Stimulated activated naive CD4-positive, alpha-beta T cell treated with Interleukin-2 at 50 U/mL for 16 hours (primary cell): ENCODE measurements at places on chromosomes 2 and 18.

DNA sequence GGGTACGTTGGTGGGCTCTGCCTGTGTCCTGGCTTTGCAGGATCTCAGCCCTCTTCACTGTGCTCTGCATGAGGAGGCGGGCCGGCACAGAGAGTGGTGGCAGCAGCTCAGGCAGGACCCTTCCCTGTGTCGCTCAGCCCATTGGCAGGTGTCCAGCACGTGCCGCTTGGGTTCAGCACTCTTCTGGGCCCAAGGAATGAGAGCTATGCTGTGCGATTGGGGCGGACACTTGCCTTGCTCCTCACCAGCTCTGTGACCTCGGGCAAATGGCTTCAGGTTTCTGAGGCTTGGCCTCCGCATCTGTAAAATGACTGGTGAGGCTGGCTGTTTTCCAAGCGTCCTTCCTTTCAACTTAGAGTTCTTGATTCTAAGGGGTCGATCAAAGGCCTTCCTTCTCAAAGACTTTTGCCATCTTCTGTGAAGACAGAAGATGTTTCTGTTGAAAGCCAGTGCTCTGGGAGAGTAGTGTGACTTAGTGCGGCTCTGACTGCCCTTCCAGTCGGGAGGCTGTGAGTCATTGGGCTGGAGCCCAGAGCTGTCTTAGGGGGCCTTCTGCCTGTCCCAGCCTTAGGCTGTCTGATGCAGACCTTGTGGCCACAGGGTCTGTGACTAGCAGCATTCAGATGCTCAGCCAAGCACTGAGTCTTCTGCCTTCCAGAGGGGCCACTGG lies 35.6 kb downstream of the GLI2 start:
- DNase-seq = no peak

DNA sequence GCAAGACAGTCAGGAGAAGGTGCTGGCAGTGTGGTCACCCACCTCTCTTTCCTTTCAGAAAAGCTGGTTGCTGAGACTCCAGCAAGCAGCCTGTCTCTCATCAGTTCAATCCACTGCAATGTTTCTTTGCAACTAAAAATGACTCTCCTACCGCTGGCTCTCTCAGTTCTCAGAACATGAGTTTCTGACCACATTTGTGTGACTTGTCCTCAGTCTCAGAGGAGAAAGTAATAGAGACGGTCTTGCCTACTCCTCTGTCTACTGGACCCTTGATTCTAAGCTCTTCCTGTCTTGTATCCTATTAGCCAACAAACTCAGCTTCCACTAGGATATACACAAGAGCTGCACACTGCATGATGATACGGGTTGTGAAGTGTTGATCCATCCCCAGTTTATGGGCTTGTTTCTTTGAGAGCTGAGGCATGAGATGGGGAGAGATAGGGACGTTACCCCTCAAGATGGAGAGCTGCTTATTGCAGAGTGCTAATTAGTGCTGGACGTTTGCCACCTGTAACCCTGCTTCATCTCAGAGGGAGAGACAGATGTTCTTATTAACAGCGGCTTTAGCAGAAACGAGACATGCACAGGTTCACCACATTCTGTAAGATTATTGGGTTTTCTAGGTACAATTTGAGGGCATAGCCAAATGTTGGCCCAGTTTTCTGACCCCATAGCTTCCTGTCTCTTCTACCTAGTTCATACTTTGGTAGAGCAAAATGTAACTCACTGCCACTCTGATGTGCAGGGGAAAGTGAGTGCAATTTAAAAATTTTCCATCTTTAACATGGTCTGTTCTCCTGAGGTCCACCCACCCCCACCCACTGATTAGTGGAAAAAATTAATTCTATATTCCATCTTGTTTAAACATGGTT lies 32.4 kb upstream of the YWHAQ start:
- DNase-seq = no peak

DNA sequence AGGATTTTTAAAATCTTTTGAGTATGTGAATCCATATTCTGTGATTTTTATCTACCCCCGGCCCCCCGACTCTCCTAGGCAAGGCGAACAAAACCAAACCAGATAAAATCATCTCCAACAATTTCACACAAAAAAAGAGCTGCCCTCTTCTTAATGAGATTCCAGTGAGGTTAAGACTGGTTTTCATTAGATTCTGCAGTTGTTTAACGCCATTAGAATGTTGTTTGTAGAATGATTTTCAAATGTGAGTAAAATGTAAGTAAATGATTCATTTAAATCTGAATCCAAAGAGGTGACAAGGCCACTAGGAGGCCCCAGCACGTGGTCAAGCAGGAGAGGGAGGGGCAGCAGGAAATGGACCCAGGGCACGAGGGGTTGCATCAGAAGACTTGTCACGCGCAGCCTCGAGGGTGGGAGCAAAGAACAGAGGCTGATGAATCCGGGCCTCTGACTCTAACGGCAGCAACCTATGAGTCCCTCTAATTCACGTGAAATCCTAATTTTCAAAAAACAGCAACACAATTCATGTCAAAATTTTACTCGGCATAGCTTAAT lies 24.3 kb upstream of the KLHL29 start:
- no peak for DNase-seq

DNA sequence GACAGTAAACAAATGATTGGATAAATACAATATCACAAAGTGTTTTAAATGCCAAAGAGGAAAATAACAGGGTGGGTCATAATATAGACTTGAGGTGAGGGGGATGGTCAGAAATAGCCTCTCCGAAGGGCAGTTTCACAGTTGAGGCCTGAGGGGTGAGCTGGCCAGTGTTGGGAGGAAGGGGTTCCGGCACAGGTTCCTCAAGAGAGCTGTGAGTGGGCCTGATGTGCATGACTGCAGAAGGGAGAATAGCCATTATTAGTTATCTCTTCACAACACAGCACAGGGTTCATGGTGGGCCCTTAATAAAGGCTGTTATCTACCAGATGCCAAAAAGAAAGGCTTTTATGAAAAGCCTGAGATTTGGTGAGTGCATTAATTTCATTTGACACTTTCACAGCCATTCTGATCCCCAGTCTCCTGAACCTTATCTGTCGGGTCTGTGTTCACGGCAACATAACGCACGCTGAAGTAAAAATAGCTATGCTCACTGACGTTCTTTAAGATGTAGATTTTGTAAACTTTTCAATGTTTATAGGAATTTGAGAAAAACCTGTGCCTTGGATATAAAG lies 39.6 kb downstream of the POLR1A start:
- no peak for DNase-seq

- DNase-seq = no peak
Measured at GRCh38 chr2:28581312-28581711, 85.5 kb downstream of the PLB1 start.

GRCh38 chr2:133415210-133415876 lies 152.9 kb downstream of the NCKAP5 start:
- no peak for DNase-seq

DNA sequence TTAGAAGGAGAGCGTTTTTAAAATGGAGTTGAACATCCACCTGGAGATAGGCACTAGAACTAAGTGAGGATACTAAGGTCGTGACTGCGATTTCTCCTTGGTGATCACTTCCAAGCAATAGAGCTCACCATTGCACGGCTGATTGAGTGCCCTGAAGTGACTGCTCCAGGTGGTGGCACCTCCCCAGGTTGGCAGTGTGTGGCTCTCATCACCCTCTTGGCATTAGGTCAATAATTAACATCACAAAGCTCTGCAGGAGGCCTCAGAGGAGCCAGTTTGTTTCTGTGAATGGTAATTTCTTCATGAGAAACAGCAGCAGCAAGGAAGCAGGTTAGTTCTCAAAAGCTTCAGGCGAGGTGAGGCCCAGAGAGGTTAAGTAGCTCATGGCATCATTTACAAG lies 259.6 kb downstream of the CLIP4 start:
- no peak for DNase-seq

DNA sequence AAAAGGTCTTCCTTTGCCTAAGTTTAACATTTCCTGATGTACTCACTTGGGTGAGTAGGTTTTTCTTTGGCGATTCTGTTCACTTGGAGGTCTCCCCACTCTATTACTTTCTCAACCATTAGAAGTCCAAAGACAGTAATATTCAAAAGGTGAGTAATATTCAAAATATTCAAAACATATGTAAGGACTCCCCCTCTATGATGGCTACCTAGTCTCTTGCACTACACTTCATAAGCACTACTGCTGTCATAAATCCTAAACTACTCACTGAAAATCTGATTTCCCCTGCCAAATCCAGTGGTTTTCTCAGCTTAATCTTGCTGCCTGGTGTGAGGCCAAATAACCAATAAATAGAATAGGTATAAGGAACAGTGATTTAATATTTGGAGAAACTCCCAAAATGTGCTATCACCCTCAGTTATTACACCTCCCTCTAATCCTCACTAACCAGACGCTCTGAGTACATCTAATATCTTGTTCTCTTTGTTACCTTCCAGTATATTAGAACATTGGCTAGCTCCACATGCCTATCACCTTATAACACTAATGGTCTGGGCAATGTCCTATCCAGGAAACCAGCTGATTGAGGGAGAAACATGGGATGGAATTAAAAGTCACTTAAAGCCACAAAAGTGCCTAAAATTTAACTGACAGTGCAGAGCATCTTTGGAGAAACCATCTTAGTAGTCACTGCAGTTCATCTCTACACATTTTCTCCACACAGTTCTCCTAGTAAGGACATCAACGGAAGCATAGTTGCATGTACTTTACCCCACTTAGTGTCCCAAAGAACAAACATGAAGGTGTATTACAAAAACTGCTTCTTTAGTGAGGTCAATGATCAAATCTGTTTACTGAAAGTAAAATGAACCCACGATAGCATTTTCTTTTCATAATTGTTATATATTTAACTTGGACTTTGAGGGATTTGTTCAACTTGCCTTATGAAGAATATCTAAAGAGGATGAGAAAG lies 54.8 kb downstream of the MBD2 start:
- no peak for DNase-seq

DNA sequence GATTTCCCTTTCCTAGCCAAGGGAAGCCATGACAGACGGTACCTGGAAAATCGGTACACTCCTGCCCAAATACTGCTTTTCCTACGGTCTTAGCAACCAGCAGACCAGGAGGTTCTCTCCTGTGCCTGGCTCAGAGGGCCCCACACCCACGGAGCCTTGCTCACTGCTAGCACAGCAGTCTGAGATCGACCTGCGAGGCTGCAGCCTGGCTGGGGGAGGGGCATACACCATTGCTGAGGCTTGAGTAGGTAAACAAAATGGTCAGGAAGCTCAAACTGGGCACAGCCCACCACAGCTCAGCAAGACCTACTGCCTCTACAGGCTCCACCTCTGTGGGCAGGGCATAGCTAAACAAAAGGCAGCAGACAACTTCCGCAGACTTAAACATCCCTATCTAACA lies 6.8 kb upstream of the CD207 start:
- no peak for DNase-seq

DNA sequence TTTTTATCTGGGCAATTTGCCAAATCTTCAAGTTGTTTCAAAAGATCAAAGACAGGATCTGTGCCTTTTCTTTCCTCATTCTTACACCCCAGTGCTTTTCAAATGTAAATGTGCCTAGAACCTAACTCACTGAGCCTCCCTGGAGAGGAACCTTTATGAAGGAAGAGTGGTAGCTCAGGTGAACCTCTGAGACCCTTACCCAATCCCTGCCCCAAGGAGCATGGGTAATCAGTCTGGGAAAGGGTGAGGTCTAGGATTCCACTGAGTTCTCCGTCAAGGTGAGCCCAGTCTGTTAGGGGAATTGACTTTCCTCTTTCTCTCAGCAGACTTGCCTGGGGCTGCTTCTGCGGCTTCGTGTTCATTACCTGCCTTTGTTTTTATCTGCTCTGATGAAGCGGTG lies 88.1 kb upstream of the MAP4K4 start:
- no peak for DNase-seq
